ENCODE measurements at places on chromosomes 7 and 10. TPM values are rescaled to one million over a fixed set of nuclear protein-coding genes. Genes with fewer than 3 reads are reported as not detected.

Gene STOX1
- 5.4 TPM for total RNA-seq

Gene GRK5
- total RNA-seq = 12.4 TPM

Gene ABCB1
- total RNA-seq = 22.8 TPM

Gene SEMA3E
- 2.6 TPM for total RNA-seq

Gene WNT8B
- 0.29 TPM for total RNA-seq

Gene LIPK
- total RNA-seq = not detected
